ENCODE measurements at places on chromosomes 3 and 15. TPM values are rescaled to one million over a fixed set of nuclear protein-coding genes. Genes with fewer than 3 reads are reported as not detected.

COL6A6 gene
- not detected for total RNA-seq

- no peak for DNase-seq
These were observed 77.8 kb upstream of the KCNMB2 start for GRCh38 chr3:178458313-178459037.

THBS1 gene
- 1.2 TPM for total RNA-seq

DNA sequence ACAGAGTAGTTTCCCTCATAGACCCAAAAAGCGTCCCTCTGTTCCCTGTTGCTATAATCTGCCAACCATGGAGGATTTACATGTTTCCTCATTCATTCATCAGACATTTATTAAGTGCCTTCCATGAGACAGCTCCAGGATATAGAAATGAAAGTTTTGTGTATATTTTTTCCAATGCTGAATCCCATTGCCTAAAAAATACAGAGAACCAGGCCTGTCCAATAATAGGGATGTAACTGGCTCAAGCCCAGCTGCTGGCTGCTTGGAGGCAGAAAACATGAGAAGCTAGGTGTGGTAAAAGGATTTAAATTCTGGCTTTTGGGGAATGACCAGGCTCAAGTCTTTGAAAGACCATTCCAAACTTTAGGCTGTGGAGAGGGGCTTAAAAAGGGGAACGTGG is 41.5 kb downstream of the RARB start:
- DNase-seq, result no peak

- no peak for DNase-seq
These were observed 44.2 kb upstream of the ATG7 start for GRCh38 chr3:11228041-11228440.
